ENCODE measurements at places on chromosomes 1 and 21.
A peak's percentile ranks its signal among the peaks of the same experiment; 100 is the strongest.

DNA sequence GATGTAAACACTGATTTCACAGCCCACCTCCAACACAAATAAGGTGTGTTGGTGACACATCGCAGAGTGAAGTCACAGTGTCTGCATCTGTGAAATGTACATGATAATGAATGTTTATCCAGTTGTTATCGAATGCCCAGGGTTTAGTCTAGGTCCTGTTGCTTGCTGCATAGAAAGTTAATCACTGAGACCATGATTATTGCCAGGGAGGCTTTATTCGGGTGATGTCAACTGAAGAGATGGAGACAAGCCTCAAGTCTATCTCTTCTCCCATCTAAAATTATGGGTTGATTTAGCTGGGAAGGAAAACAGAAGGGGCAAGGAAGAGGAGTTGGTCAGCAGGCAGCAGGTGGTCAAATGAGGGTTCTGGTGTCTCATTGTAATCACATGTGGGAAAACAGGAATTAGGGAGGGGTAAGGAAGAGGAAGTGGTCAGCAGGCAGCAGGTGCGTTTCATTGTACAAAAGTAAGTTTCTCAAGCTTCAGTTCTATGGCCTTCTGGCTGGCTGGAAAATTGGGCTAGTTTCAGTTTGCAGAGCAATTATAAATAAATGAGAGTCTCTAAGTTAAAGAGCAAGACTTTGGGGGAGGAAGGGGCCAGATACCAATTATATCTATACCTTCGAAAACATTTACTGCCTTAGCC is 146.3 kb upstream of the DNAH14 start:
- DNase-seq: no peak

DNA sequence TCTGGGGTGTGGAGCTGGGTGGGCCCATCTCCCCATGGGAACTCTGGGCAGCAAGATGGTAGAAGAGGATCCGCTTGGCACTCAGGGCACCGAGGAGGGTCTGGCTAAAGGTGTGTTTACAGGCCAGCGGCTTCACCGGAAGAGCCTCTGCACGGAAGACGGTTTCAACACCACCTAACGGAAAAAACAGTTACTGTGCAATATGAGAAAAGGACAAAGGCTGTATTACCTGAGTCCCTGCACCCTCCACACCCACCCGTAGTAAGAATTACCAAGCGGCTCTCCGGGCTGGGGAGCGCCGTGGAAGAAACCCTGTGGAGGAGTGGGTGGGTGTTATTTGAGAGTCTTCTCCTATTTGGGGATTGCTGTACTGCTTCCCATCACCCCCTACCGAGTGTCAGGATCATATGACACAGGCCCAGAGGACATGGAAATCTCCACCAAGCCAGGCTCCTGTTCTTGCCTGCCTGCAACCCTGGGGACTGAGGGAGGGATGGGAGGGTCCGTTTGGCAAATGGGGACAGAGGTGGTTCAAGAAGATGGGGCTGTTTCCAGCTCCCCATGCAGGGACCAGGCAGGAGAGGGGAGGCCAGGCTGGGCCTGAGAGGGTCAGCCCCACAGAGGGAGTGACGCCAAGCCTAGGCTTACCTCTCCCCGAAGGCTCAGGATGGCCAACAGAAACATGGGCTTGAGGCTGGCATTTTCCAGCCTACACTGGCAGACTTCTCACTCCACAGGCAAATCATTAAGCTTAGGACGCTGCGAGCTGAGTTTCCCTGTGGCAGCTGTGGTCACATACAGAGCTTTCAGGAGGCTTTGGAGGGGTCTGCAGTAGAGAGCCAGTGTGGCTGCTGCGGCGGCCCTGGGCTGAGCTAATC is 203.5 kb upstream of the TMEM51 start:
- no peak for DNase-seq

DNA sequence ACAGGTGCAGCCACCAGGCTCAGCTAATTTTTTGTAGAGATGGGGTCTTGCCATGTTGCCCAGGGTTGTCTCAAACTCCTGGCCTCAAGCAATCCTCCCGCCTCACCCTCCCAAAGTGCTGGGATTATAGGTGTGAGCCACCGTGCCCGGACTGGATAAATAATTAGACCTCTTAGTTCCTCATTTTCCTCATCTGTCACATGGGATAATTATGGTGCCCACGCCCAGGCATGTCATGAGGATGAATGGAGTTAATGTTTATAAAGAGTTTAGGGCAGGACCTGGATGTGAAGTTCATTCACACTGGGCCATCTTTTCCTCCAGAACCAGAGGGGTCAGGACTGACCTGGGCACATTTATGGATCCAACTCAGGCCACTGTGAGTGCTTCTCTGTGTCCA is 23.7 kb downstream of the PADI3 start:
- DNase-seq: no peak

DNA sequence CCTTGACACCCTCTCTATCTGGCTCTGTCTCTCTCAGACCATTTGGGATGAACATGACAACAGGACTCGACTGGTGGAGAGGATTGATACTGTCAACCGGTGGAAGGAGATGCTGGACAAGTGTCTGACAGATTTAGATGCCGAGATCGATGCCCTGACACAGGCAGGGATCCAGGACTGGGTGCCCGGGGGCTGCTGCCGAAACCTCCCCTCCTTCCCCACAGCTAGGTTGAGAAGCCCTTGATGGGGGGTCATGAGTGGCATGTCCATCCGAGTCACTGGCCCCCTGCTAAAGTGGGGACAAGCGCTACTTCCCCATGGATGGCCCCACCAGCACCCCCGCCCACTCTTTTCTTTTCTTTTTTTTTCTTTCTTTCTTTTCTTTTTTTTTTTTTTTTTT is 1.2 kb downstream of the TEKT2 start:
- no peak for DNase-seq

DNA sequence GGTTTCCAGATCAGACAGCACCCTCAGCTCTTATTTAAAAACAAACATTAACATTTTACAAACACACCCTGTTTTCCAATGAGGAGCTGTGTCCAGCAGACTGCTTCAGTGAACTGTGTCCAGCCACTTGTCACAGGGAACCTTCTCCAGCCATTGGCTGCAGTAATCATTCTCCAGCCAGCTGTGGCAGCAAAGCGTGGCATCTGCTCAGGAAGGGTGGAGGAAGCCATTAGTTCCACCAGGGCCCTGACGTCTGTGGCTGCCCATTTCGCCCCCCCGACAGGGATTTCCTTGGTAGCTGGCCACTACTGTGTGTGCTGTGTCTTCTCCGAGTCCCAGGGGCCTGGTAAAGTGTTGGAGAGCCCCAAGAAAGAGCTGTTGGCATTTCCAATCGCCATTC is 62.9 kb upstream of the SELENON start:
- DNase-seq: no peak

- DNase-seq: peak; percentile 33
Observed at GRCh38 chr1:21539933-21540332, 30.7 kb downstream of the ALPL start.

DNA sequence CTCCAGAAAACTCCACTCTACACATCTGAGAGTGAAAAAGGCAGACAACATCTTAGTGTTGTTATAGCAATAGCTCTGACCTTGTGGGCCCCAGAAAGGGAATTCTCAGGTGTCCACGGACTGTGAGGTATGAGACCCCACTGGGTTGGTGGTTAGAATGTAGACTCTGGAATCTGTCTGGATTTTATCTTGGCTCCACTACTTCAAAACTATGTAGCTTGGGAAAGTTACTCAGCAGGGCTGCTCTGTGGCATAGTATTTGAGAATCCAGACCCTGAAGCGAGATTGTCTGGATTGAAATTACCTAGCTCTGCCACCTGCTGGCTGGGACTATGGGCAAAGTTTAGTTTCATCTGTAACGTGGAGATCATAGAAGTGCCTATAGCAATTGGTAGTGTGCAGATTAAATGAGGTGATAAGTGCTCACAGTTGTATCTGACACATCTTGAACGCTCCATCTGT is 25.8 kb downstream of the PRDM2 start:
- peak; percentile 56 for DNase-seq

DNA sequence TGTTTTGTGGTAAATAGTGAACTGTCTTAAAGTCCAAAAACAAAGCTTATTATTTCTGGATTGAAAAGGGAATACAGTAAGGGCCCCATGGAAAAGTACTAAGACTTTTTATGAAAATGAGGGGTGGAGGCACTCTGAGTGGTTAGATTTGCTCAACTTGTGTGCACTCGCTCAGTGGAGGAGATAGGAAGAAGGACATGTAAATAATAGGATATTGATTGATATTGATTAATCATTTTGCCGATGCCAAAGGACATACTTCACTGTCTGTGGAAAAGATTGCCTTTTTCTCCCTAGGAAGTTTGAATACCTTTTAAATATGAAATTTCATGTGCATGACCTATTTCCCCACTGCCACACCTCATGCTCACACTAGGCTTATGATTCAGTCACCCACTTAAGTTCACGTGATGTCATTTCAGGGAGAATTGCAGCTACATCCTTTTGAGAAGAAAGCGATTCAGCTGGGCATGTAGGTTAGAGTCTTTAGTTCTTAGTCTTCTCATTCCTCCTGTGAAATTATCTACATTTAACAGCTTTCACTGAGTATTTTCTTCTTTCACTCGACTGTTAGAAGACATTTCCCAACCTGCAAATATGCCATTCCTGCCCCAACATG is 5.0 kb downstream of the MTR start:
- no peak for DNase-seq

GRCh38 chr1:233598891-233599541 is 14.9 kb upstream of the KCNK1 start:
- DNase-seq: no peak

GRCh38 chr1:116586741-116587143 is 15.9 kb upstream of the CD58 start:
- DNase-seq: no peak

DNA sequence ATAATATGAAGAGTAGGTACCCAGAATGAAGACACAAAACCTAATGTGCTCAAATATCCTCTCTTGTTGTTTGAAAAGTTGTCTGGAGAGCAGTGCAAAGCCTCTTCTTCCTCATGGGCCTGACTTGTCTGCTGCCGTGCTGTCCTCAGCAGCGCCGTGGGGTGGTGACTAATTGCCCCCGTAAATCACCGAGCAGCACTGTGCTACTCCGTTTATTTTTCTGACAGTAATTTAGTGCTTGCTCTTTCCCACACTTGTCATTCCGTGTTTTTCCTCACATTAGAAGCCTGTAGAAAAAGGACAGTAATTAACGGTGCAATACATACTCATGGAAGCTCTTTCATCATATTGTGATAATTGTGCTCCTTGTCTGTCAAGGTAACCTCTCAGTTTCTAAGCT is 114.8 kb upstream of the BARHL2 start:
- no peak for DNase-seq

DNA sequence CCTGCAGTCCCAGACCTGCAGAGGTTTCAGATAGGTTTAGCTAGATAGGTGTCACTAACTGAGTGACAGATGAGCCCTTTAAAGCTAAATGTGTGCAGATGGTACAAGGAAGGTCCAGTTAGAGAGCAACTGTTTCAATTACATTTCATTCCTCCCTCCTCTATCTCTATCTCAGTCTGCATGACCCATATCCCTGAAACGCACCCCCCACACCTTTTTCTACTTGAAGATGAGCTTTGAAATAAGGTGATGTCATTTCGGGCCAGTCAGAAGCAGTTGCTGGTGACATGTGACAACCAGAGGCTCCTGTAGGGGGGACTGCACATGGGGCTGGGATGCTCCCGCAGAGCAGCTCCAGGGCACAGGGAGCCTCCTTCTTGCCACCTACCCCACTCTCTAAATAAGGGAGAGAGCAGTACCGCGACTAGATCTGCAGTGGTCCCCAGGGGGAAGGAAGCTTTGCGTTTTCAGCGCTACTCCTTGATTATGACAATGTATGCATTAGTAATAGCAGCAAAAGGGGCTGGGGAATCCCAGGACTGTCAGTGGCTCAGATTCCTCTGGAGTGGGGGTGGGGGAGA is 4.3 kb downstream of the ATP8B2 start:
- no peak for DNase-seq

GRCh38 chr1:162709870-162710269 is 77.6 kb downstream of the DDR2 start:
- DNase-seq: peak; percentile 9

DNA sequence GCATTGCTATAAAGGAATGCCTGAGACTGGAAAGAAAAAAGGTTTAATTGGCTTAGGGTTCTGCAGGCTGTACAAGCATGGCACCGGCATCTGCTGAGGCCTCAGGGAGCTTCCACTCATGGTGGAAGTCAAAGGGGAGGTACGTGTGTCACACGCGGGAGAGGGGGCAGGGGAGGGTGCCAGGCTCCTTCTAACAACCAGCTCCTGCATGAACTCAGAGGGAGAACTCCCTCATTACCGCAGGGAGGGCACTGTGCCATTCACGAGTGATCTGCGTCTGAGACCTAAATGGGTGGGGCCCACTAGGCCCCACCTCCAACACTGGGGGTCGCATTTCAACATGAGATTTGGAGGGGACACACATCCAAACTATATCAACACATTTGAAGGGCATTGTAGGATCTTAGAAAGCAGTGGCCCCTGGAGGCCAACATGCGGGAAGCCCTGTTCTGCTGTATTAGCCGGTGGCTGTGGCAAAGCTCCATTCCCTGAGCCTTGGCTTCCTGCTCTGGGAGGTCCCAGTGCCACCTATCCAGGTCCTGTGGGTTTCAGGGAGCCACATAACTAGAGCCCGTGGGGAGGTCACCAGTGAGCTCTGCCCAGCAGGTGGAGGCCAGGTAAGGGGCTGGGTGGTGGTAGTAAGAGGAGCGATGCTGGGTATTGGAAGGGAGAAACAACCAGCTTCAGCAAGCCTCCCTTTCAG is 10.0 kb downstream of the WNT3A start:
- no peak for DNase-seq

GRCh38 chr1:108719656-108720435 is 7.1 kb downstream of the FNDC7 start:
- DNase-seq: peak; percentile 86

- DNase-seq: no peak
Observed at GRCh38 chr1:241411776-241412338, 54.9 kb upstream of the RGS7 start.

DNA sequence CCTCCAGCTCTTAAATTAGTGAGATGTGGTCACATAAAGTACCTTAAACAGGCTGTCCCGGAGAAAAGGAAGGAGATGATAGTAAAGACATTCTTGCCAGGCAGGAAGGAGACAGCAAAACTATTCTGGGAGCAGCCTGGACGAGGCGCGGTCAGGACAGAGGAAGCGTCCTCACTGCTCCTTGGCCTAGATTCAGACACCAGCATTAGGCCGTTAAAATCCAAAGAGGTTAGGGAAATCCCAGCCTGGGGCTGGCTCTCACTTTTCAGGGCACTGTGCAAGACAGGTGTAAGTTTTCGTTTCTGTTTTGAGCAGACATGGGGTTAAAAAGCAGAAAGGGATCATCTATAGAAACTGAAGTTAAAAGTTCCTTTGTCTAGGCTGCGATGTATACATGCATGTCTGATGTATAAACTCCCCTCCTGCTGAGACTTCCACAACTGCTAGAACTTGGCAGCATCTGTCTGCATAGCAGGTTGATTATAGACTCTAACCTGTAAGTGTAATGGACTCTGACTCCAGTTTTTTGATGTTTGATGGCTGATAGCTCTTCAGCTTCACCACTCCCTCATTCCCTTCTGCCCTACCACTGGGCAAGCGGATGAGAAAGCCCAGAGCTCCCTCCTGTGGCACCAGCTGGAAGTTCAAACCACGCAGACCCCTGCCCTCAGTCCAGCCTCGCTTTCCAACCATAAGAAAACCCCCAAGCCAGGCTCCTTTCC is 21.5 kb downstream of the STPG1 start:
- DNase-seq: peak; percentile 67

- no peak for DNase-seq
Observed at GRCh38 chr1:152539901-152540300, 25.6 kb downstream of the CRCT1 start.

Data from GM03348 (cell line).